Glutamatergic neuron (in vitro differentiated cells): ENCODE measurements at places on chromosomes 13 and 19. TPM values are rescaled to one million over a fixed set of nuclear protein-coding genes. Genes with fewer than 3 reads are reported as not detected.

Gene MAP4K1
- 6.3 TPM for total RNA-seq

Gene ANKLE1
- total RNA-seq, result 9.3 TPM

Gene CBARP
- total RNA-seq, result 74.7 TPM

GRCh38 chr19:49631014-49631588 is 8.8 kb downstream of the RRAS start:
- H3K4me3 ChIP-seq, result no peak overlapping the region
- H3K36me3 ChIP-seq, result no peaks in the 10 kb centered on the region
- peak overlapping the region; percentile 34 for H3K27ac ChIP-seq
- H3K27me3 ChIP-seq, result peaks cover 6% of the 10 kb centered on the region
- no peak for DNase-seq
- H3K4me1 ChIP-seq, result peaks cover 4% of the 10 kb centered on the region

DNA sequence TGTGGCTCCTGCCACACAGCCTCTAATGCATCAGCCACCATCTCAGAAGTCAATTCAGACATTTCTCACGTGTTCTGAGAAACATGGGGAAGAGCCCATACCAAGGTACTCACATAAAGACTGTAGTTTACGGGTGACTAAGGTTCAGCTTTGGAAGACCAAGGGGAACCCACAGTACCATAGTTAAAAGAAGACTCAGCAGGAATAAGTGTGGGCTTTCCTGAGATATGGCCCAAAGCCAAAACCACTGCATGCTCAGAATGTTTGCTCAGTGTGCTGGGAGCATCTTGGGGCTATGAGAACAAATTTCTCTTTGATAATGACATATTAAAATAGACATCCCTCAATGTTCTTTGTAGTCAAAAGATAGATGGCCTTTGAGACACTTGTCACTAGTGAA is 283.8 kb downstream of the DCT start:
- H3K4me1 ChIP-seq, result peaks cover 7% of the 10 kb centered on the region
- no peaks in the 10 kb centered on the region for H3K27me3 ChIP-seq
- no peak overlapping the region for H3K27ac ChIP-seq
- no peak overlapping the region for H3K4me3 ChIP-seq
- no peak for DNase-seq
- H3K36me3 ChIP-seq, result no peaks in the 10 kb centered on the region

- H3K27ac ChIP-seq, result no peak within 1 kb of the TSS
- H3K4me3 ChIP-seq, result no peak within 1 kb of the TSS
- no peaks in the 10 kb centered on the region for H3K36me3 ChIP-seq
- no peaks in the 10 kb centered on the region for H3K4me1 ChIP-seq
- H3K27me3 ChIP-seq, result peaks cover 2% of the 10 kb centered on the region
- no peak for DNase-seq
Measured at GRCh38 chr19:543910-544608, at the start of gene GZMM. GZMM (plus strand) TSS chr19:544053; CDS start chr19:544072, 19 bp downstream.

- no peak overlapping the region for H3K27ac ChIP-seq
- no peaks in the 10 kb centered on the region for H3K36me3 ChIP-seq
- peak; percentile 88 for DNase-seq
- H3K4me3 ChIP-seq, result peak overlapping the region; percentile 69
- peaks cover 4% of the 10 kb centered on the region for H3K27me3 ChIP-seq
Measured at GRCh38 chr19:6862673-6863078, 24.7 kb upstream of the ADGRE1 start.

DNA sequence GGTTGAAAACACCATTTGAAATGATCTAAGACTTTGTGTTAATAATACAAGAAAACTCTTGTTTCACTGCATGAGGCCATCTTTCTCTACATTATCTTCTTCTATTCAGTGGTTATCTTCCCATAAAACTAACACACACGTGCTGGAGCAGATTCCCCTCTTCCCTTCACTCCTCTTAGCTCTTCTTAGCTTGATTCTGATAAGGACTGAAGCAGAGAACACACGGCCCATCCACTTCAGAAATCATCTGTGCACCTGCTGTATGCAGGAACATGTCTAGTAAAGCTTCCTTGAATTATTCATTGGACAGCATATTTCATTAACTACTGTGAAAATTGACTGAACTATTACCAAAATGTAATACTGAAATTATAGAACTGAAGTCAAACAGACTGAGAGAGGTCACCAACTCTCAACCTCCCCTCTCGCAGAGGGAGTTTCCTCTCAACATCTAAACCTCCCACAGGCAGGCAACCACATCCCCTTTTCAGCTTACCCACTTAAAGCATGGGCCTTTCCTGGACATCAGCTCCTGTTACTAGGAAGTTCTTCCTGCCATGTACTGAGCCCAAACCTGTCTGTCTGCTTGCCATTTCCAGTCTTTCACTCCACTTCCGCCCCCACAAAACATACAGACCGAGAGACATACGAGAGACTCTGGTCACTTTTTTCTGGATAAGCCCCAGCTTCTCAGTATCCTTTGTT is 113.9 kb downstream of the CRYL1 start:
- no peak for DNase-seq
- H3K4me3 ChIP-seq, result no peak overlapping the region
- H3K36me3 ChIP-seq, result no peaks in the 10 kb centered on the region
- peaks cover 4% of the 10 kb centered on the region for H3K27me3 ChIP-seq
- H3K27ac ChIP-seq, result no peak overlapping the region
- H3K4me1 ChIP-seq, result peaks cover 2% of the 10 kb centered on the region

DNA sequence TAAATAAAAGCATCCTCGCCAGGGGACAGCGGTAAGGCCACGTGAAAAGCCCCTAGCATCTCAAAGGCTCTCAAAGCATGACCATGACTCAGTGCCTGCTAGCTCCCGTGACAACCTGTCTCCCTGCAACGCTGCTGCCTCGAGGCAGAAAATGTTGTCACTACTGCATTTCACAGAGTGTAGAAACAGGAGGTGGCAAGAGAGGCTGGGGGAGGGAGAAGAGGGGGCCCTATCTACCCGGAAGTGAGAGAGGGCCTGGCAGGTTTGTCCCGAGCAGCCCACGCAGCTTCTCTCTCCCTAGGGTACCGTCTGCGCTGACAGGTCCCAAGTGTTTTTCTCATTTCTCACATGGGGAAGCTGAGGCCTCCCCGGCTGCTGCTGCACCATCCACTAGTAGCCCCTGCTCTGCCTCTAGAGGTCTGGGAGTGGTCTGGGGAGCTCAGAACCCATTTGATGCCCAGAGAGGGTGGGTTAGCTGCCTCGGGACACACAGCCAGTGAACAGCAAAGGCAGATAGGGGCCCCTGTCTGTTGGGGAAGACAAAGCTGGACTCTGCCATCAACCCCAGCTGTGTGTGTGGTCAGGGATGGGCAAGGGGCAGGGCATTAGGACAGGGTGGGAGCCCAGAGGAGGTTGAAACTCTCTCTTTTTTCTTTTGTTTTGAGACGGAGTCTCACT is 3.7 kb downstream of the TINCR start:
- H3K4me3 ChIP-seq, result no peak overlapping the region
- H3K4me1 ChIP-seq, result no peaks in the 10 kb centered on the region
- no peak for DNase-seq
- peaks cover 14% of the 10 kb centered on the region for H3K27me3 ChIP-seq
- no peaks in the 10 kb centered on the region for H3K36me3 ChIP-seq

- H3K36me3 ChIP-seq, result peaks cover 2% of the 10 kb centered on the region
- H3K4me3 ChIP-seq, result peak overlapping the region; percentile 90
- peak overlapping the region; percentile 62 for H3K27ac ChIP-seq
- H3K4me1 ChIP-seq, result peaks cover 1% of the 10 kb centered on the region
Measured at GRCh38 chr19:13795595-13796300, 505 bp downstream of the ZSWIM4 start.
